Hematopoietic multipotent progenitor cell (in vitro differentiated cells): ENCODE measurements at places on chromosomes 1 and 21. TPM values are rescaled to one million over a fixed set of nuclear protein-coding genes. Genes with fewer than 3 reads are reported as not detected.

IL20 gene
- not detected for total RNA-seq

- no peak for DNase-seq
These were observed 294.3 kb upstream of the SPAG17 start for GRCh38 chr1:118479351-118479750.

PPIAL4G gene
- under 0.01 TPM for total RNA-seq

DNA sequence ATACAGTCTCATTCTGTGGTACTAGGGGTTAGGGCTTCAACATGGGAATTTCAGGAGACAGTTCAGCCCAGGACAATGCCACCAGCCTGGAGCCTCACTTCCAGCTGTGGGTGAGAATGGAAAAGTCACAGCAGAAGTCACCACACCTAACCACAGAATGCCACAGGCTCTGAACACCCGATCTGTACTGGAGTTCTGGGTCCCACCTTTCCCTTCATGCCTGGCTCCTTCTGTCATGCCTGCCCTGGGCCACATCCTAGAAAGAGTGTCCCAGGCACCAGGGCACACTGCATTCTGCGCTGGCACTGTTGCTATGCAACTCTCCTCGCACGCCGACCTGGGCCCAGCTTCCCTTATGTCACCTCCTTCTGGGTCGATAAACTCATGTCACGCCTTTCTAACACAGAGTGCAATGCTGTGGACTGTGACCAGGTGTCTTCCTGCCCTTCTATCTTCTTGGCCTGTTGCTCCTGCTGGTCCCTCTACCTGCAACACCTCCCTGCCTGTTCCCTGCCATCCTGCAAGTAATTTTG, 21.2 kb downstream of the RCSD1 start:
- no peak for DNase-seq

GRCh38 chr1:44489481-44489880, 84.4 kb downstream of the RNF220 start:
- no peak for DNase-seq

ORC1 gene
- 8.1 TPM for total RNA-seq

- DNase-seq, result no peak
These were observed 36.6 kb downstream of the BMP8A start for GRCh38 chr1:39528082-39528481.

DNA sequence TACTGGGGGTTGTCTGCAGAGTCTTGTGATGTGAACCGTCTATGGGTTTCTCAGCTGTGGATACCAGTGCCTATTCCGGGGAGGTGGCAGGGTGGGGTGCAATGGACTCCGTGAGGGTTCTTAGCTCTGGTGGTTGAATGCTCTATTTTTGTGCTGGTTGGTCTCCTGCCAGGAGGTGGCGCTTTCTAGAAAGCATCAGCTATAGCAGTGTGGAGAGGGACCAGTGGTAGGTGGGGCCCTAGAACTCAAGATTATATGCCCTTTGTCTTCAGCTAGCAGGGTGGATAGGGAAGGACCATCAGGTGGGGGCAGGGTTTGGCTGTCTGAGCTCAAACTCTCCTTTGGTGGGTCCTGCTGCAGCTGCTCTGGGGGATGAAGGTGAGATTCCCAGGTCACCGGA, 127.3 kb upstream of the PLD5 start:
- DNase-seq, result no peak

- no peak for DNase-seq
These were observed 1999.4 kb downstream of the MRPL39 start for GRCh38 chr21:23607782-23608431.

- no peak for DNase-seq
These were observed 93.0 kb downstream of the USH2A start for GRCh38 chr1:216330262-216330661.

DNA sequence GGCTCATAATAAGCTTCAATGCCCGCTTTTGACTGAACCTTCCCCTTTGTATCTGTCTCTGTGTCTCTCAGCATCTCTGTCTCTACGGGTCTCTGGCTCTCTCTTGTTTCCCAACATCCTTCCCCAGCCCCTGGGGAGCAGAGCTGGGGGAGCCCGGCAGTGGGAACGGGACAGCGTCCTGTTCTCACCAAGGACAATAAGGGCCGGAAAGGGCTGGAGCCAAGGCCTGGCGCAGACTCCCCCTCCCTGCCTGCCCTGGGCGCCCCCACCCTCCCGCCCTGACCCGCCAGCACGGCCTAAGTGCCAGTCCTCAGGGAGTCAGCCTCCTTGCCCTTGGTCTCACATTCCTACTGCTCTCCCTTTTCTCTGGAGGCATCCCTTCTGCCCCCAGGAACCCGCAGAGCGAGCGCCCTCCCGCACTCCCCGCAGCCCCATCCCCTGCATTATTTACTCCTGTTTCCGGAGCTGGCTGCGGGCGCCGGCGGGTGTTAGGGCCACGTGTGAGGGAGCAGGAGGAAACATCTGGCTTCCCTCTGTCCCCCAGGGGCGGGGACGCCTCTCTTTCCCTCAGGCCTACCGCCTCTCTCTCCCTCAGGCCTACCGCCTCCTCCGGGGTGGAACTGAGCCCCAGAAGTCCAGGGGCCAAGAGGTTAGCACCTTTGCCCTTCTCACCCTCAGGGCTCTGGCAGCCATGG, 6.5 kb downstream of the KRTCAP2 start:
- peak; percentile 96 for DNase-seq

C1orf74 gene
- 3.5 TPM for total RNA-seq

- no peak for DNase-seq
These were observed 42.4 kb downstream of the CNN3 start for GRCh38 chr1:94884507-94884906.

TTC24 gene
- total RNA-seq, result 15.3 TPM

- DNase-seq, result no peak
These were observed 2.7 kb upstream of the SAMSN1 start for GRCh38 chr21:14548779-14549178.

GRCh38 chr21:45877821-45878469, 103.6 kb upstream of the COL6A1 start:
- DNase-seq, result no peak
